Coronary artery (tissue), 2 donors: ENCODE measurements at places on chromosomes 2 and 18.

- no peak for DNase-seq
Observed at GRCh38 chr18:32418148-32418547, 52.5 kb downstream of the GAREM1 start.

- no peak for DNase-seq
Observed at GRCh38 chr2:120541553-120541932, 194.1 kb upstream of the GLI2 start.

GRCh38 chr2:222771832-222772231 lies 89.0 kb upstream of the ACSL3 start:
- no peak for DNase-seq

DNA sequence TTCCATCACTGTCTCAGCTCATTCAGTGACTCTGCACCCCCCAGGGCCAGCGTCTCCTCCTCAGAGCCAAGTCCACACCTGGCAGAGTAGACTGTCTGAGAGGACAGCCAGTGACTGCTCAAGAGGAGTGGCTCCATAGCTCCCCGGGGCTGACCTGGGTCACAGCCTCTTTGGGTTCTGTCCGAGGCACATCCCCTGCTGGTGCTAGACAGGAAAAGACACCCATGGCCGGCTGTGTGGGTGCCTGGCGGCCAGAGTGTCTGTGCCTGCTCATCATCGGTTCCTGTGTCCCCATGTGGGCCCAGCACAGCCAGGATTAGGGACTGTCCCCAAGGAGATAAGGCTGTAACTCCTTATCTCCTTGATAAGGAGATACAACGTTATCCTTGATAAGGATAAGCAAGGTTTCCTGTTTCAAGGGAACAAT lies 3.5 kb upstream of the CROCC2 start:
- DNase-seq, result no peak

- no peak for DNase-seq
Observed at GRCh38 chr2:172247203-172247602, 144.5 kb upstream of the DLX2 start.

- DNase-seq, result no peak
Observed at GRCh38 chr2:112491946-112492345, 10.0 kb downstream of the TTL start.

DNA sequence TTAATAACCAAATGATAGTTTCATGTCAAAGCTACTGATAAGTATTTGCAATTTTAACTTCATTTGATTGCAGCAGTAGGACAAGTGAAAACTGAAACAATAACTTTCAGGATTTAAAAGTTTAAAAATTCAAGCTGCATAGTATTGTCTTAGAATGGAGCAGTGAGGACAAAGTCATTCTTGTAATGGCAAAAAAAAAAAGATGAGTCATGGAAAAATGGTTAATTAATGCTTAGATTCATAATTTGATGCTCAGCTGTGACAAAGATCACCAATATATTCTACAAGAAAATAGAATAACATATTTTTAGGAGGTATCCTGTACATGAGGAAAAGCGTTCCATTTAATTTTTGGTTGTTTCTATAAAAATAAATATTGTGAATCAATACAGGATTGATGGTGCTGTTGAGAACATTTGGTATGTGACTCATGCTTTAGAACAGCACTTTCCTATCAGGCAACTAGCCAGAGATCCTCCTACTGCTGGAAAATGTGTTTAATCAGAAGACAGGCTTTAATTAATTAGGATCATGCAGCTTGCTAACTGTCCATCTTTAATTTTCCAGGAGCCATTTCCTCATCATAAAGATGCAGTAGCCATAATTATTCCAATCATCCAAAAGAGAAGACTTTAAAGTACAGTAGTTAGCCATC lies 239.0 kb upstream of the MMADHC start:
- DNase-seq, result no peak
